ENCODE measurements at places on chromosomes 16 and 17.

- no peak for DNase-seq
Observed at GRCh38 chr16:716200-716568, 1.3 kb downstream of the METRN start.

- no peak for DNase-seq
Observed at GRCh38 chr16:56743840-56744239, 13.9 kb downstream of the NUP93 start.

DNA sequence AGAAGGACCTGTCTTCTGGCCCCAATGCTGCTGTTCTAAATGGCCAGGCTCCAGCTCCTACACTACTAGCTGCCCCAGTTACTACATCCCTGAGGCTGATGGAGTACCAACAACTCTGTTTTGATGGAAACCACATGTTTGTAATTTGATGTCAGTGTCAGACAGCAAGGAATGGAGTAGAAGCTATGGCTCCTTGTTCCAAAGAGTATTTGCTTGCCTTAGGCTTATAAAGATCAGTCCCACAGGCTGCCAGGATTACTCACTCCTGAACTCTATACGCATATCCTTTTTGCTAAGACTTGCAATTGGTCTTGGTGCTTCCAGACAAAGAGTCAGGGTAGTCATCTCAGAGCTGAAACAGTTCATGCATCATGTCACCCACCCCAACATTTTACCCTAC, 139.6 kb downstream of the HS3ST3A1 start:
- DNase-seq = no peak

DNA sequence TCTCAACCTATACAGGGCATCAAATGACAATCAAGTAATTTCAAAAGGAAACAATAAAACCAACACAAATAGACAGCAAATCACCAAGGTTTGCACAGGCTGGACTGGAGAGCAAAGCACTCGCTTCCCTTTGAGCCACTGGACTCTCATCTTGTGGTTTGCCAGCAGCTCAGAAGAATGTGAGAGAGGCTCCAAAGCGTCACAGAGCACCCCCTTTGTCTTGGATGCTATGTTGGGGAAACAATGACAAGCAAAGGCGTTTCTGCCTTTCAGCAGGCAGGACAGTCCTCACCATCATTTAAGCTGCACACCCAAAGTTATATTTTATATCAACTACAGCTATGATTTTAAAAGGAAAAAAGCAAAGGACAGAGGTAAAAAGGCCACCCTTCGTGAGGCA, 13.2 kb downstream of the SLC6A4 start:
- no peak for DNase-seq

DNA sequence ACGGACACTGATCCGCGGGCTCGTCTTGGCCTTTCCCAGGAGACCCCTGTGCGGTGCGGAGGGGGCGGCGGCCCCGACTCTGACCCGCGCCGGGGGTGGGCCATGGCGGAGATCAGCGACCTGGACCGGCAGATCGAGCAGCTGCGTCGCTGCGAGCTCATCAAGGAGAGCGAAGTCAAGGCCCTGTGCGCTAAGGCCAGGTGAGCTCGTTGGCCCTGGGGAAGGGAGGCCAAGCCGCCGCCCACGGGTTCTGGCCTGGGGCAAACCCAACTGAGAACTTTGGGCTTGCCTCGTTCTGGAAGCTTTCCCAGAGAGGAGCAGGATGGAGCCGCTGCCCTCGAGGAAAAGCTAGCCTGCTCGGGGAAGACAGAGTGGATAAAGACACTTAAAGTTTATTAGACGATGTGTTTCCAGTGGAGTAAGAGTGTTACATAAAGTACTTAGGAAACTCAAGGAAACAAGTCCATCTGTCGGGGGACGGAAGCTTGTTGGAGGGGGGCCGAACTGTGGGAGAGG, 540 bp downstream of the PPP4C start:
- no peak for DNase-seq

DNA sequence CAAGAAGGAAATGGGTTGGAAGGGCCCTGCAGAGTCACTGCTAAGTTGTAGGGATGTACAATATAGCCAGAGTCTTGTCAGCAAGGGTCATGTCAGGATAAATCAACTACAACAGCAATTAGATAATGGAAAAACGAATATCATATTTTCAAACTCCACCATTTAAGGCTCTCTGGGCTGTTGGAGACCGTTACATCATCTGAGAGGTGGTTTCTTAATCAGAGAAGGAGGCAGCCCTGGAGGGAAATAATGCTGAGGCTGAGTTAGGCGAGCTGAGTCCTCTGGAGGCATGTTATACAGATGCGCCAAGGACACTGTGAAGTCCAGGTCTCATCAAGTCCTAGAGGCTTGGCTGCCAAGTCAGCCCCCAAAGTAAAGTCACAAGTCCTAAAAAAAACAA, 30.3 kb downstream of the LYRM9 start:
- DNase-seq = no peak

- no peak for DNase-seq
Observed at GRCh38 chr16:52203096-52203495, 343.8 kb downstream of the TOX3 start.

DNA sequence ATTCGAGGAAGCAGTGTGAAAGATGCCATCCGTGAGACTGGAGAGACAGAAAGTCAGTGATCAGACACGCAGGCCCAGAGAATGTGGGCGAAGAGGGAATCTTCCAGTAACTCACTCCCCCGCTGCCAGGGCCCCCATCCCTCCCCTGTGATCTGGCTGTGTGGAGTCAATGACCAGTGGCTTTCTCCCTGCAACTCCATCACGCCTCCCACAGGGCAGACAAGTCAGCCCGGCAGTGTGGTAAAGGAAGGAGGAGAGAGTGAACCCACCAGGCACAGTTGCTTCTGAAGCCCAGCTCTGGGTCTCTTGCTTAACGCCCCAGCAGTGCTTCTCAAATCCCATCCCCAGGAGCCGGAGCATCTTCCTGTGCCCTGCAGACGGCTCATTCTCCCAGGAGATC, 142.1 kb downstream of the ZNF423 start:
- DNase-seq = no peak

Data from GM12891 (cell line).